ENCODE measurements at places on chromosomes 2 and 18.
A peak's percentile ranks its signal among the peaks of the same experiment; 100 is the strongest.

GRCh38 chr2:24456599-24457556 lies 34.2 kb upstream of the NCOA1 start:
- DNase-seq, result no peak

DNA sequence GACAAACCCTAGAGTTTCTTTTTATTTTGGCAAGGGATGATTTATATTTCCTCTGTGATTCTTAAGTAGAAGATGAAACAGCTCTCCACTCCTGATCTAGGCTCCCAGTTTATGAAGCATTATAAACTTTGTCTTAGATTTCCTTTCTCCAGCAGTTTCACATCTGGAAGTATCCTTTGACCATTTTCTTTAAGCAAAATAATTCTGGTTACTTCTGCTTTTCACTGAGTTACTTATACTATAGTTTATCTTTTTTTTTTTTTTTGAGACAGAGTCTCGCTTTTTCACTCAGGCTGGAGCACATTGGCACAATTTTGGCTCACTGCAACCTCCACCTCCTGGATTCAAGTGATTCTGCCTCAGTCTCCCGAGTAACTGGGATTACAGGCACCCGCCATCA lies 45.5 kb downstream of the KCMF1 start:
- DNase-seq, result no peak

DNA sequence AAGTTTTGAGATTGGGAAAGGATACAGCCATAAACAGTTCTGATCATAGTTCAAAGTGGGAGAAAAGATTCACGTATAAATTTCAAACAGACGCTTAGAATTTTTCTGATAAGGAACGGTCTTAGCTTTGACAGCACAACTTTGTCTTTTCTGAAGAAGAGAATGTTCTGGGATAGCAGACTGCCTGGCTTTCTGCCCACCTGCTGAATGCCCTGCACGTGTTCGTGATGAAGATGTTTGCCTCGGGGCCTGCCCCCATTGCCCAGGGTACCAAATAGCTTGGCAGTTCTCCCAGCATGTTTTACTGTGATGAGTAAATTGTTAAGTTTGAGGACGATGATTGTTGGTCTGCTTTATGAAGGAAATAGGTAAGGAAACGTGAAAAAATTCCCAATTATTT lies 4.6 kb downstream of the MRPL33 start:
- DNase-seq, result no peak

- DNase-seq, result no peak
Measured at GRCh38 chr2:120938045-120938771, 202.5 kb downstream of the GLI2 start.

- peak; percentile 39 for DNase-seq
Measured at GRCh38 chr2:230160112-230160660, 59.6 kb downstream of the SP110 start.

- no peak for DNase-seq
Measured at GRCh38 chr18:35964319-35964718, 8.2 kb upstream of the RMP24 start.

DNA sequence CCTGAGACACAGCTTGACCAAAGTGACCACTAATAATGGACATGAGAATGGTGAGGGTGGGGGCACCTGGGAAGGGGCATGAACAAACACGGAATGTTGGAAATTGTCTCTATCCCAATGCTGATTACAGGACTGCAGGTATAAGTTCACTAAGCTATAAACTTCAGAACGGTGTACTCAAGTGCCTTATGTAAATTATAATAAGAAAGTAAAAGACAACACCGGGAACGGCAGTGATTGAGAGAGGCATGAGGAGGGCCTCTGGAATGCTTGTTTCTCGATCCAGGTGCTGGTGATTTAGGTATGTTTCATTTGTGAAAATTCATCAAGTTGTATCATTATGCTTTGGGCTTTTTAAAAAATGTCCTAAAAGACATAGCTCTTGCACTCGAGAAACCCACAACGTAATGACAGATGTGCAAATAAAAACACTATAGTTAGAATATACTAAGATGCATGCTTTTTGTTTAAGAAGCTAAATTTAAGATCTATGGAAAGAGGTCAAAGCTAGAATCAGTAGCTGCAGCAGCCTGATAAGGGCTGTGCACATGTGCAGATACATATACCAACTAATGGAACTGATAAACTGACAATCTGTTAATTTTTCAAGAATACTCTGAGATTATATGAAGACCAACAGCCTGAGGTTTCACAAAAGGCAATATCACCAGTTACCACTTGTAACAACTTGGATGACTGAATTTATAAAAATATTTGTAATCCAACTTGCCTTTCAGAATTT lies 7.6 kb downstream of the HIBCH start:
- no peak for DNase-seq

GRCh38 chr2:6337472-6337820 lies 528.3 kb downstream of the CMPK2 start:
- no peak for DNase-seq

DNA sequence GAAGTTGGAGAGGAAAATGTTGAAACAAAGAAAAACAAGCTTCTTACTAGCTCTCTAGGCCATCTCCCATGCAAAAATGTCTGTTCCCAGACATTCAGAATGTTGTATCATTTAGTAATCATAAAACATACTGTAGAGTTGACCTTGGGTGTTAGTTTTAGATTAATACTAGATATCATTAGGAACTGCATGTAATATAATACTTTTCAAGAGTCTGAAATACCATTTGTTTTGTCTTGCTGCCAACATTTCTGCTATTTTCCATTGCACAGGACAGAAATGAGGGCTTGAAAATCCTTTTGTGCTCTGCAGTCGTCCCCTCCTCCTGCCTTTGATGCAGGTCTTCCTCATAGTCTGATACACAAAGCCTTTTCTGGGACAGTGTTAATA lies 89.5 kb upstream of the RBMS1 start:
- no peak for DNase-seq

- DNase-seq, result no peak
Measured at GRCh38 chr2:216690456-216690852, 4.9 kb downstream of the IGFBP5 start.

- no peak for DNase-seq
Measured at GRCh38 chr2:96207073-96207773, 1.4 kb downstream of the STARD7 start.

GRCh38 chr2:69482471-69482870 lies 45.2 kb upstream of the NFU1 start:
- no peak for DNase-seq

DNA sequence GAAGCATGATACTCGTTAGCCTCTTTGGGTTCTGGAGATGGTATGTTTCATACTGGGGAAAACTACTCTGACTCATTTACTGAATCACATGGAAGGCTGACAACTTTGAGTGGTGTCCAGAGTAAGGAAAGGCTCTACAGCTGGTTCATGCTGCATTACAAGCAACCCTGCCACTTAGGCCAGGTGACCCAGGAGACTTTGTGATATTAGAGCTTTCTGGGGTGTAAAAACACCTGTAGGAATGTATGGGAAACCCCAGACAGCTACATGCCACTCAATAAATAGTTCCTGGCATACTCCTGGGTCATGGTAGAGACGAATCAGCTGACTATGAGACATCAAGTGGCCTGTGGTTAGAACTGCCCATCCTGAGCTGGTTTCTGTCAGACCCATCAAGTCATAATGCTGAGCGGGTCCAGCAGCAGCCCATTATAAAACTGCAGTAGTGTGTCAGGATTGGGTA lies 21.3 kb upstream of the TCF7L1 start:
- no peak for DNase-seq

DNA sequence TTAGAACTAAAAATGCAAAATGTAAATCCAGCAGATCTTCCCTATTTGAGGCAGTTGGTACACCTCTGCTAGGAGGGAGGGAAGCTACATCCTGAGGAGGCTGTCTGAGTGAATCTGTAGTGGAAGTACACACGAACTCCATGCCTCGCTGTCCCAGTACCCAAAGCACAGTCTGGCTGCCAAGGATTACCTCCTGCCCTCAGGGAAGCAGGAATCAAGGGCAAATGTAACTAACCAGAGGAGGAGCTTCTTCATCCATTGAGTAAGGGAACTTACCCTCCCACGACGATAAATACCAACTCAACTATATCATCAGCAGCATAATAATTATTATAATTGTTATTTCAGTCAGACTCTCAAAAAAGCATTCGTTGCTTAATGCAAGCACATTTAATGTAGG lies 2.1 kb downstream of the DHRS9 start:
- DNase-seq, result no peak

DNA sequence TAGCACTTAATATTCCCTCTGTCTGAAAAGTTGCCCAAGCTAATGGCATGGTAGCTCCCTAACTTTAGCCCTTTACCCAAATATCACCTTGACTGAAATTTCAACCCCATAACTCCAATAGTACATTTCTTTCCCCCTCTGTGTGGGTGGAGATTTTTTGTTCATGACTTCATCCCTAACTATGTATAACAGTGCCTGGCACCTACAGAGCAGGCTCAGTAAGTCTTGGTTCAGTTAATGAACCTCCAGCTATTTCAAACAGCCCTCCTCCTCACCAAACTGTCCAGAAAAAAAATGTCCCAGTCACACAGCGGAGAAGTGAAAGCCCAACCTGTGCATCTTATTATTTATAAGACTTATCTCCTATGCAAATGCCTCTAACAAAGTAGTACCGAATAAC lies 18.6 kb downstream of the BUB1 start:
- DNase-seq, result no peak

- no peak for DNase-seq
Measured at GRCh38 chr18:38421872-38422615, 856.4 kb upstream of the CELF4 start.

GRCh38 chr2:199136681-199137080 lies 321.1 kb downstream of the SATB2 start:
- no peak for DNase-seq

GRCh38 chr2:203569677-203570316 lies 34.7 kb upstream of the RAPH1 start:
- no peak for DNase-seq

DNA sequence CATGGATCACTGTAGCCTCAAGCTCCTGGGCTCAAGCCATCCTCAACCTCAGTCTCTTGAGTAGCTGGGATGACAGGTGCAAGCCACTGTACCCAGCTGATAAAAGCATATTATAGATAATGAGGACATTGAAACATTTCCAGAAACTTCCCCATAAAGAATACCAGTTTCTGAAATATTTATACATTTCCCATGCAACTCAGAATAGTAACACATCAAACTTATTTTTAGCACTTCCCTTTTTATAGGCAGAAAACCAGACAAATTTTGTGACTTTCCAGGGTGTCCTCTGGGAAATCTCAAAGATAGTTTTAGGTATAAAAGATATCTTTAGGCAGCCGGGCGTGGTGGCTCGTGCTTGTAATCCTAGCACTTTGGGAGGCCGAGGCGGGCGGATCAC lies 25.1 kb upstream of the DPYSL5 start:
- no peak for DNase-seq

DNA sequence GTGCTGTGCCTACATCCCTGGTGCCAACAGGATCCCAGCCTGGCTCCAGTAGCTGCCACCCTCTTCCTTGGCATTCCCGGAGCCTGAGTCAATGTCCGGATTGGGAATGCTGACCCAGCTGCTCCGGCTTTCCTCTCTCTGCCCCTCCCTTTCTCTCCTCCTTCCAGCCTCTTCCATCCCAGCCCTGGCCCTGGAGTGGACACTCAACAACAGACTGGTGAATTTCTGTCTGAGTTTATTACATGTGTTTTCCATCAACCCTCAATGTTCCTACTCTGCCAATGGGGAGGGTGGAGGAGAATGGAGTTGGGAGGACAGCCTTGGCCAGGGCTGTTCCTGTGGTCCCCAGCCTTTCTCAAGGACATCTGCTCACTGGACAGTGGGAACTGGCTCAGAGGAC lies 917 bp upstream of the PRKAG3 start:
- DNase-seq, result no peak

GRCh38 chr2:134244086-134244485 lies 9.8 kb upstream of the MGAT5 start:
- DNase-seq, result no peak

GRCh38 chr2:140086964-140087363 lies 1306.8 kb upstream of the NXPH2 start:
- DNase-seq, result no peak

GRCh38 chr2:98087447-98088020 lies 567 bp downstream of the VWA3B start:
- no peak for DNase-seq

- peak; percentile 45 for DNase-seq
Measured at GRCh38 chr2:64454386-64455332, 697 bp downstream of the LGALSL start.

GRCh38 chr2:134083548-134083947 lies 170.3 kb upstream of the MGAT5 start:
- DNase-seq, result no peak

GRCh38 chr2:179449010-179449409 lies 184.4 kb upstream of the SESTD1 start:
- no peak for DNase-seq

- DNase-seq, result no peak
Measured at GRCh38 chr2:174014699-174015070, 49.5 kb upstream of the SP3 start.

- no peak for DNase-seq
Measured at GRCh38 chr2:136173126-136173525, 55.2 kb upstream of the CXCR4 start.

DNA sequence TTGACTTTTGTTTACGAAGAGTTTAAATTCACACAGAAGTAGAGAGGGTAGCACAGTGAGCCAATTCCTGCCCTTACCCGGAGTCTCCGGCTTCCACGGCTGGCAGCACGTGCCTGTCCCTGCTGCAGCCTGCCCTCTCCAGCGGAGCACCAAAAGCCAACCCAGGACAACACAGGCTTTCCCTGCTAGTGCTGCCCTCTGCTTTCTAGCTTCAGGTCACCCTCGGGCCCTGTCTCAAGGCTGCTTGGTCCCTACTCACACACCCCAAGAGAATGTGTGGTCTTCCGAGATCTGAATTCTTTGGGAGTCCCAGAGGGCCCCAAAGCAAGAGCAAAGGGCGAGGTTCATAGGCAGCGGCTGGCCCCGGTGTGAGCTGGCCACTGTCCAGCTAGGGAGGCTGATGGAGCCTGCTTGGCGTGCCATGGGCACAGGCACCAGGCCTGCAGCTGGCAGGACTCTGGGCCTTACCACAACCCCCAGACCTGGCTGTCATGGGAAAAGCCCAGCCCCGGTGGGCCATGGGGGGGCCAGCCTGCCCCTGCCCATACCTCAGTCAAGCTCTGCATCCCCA lies 7.0 kb upstream of the HS6ST1 start:
- DNase-seq, result no peak

DNA sequence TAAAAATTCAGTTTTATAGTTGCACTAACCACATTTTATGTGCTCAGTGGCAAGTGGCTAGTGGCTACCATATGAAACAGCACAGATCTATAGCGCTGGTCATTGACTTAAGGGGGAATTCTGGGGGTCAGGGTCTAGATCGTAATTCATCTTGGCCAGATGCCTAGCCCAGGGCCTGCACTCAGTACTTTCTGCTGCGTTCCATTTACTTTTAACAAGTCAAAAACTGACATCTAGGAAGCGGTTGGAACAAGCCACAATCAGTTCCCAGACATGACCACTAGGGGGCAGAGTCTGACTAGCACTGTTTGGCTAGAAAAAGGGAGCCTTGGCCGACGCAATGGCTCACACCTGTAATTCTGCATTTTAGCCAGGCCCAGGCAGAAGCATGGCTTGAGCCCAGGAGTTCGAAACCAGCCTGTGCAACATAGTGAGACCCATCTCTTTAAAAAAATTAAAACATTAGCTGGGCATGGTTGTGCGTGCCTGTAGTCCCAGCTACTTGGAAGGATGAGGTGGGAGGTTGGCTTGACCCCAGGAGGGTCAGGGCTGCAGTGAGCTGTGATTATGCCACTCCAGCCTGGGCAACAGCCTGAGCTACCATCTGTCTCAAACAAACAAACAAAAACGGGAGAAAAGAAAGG lies 9.0 kb upstream of the TMBIM1 start:
- DNase-seq, result peak; percentile 89

GRCh38 chr2:36371070-36371874 lies 15.7 kb downstream of the CRIM1 start:
- no peak for DNase-seq

GRCh38 chr2:1676091-1676912 lies 68.0 kb downstream of the PXDN start:
- no peak for DNase-seq
